ENCODE measurements at places on chromosomes 7 and 10.

DNA sequence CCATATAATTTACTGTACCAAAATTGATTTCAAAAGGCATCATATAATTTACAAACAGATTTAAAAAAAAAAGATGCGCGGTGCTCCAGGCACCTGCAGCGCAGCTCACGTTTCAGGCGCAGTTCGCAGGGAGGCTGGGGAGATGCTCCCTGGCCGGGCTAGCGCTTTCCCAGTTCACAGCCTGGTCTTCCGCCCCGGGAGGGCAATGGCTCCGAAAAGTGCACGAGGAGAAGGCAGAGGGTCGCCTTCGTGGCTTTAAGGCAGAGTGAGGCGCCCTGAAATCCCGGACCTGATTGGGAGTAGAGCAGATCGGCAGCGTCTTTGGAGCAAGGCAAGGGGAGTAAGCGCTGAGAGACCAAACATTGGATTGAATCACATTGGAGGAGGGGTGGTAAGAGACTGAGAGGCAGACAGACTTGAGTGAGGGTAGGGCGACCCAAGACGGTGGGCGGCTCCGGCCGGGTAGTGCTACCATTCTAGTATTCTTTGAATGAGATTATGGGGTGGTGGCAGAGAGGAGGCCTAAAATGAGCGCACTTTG lies 1.5 kb downstream of the NEUROG3 start:
- DNase-seq: no peak

DNA sequence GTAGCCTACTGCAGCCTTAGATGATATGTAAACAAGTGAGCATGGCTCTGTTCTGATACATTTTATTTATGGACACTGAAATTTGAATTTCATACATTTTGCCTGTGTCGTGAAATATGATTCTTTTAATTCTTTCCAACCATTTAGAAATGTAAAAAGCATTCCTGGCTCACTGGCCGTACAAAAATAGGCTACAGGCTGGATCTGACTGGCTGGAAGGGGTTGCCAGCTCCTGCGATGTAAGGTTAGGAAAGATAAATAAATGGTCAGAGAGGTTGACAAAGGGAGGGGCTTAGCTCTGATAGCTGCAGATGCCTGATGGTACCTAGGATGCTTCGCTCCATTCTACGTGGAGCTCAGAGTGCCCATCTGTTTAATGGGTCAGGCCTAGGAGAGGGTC lies 3.4 kb downstream of the ADCYAP1R1 start:
- DNase-seq: no peak

DNA sequence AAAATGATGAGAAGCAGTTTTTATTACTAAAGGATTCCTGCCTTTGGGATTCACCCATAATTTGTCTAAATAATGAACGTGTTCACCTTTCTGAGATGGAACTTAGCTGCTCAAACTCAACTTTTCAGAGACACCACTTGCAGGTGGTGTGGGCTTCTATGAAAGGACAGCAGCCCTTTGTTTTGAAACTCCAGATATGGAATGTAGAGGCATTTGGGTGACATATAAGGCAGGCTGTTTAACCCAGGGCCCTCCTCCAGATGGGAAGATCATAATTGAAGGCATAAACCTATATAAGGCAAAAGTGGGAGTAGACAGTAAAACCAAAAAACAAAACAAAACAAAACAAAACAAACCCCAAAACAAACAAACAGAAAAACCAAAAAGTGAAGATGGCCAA lies 11.9 kb upstream of the HUS1 start:
- DNase-seq: no peak

- DNase-seq: no peak
These were observed 95.6 kb downstream of the ST7 start for GRCh38 chr7:117048882-117049281.

DNA sequence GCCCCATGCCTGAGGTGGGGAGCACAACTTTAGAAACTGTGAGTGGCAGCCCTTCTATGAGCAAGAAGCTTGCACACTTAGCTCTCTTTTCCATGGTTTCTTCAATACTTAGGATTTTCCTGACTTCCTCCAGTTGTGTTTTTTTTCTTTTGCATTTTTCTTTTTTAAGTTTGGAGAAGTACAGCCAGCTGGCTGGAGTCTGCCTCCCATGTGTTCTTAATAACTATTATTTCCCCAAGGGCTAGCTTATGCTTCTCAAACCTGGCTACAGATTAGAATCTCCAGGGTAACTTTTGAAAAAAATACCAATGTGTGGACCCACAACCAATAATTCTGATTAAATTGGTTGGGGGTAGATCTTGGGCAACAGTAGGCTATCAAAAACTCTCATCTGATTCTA lies 37.4 kb upstream of the MEOX2 start:
- DNase-seq: no peak

- no peak for DNase-seq
These were observed 53.6 kb downstream of the PIK3AP1 start for GRCh38 chr10:96666741-96667140.

DNA sequence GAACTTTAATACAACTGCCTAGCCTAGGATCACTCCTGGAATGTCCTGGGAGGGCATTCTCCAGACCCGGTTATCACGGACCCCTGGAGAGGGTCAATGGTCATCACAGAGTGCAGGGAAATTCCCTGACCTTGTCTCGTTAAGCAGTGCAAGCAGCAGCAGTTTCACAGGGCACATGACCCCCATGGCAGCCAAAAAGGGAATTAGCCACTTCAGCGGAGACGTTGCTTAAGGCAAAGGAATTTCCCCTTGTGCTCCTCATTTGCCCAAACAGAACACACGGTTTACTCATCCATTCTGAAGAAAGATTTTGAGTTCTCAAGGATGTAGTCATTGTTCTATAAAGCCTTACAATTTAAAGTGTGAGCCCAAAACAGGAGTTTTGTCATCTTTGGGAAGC lies 260.3 kb downstream of the SNX13 start:
- DNase-seq: no peak

GRCh38 chr10:78362406-78363022 lies 328.9 kb downstream of the RPS24 start:
- DNase-seq: no peak

GRCh38 chr10:20313665-20314064 lies 497.4 kb downstream of the PLXDC2 start:
- DNase-seq: no peak

GRCh38 chr10:12473491-12473890 lies 124.1 kb downstream of the CAMK1D start:
- no peak for DNase-seq

DNA sequence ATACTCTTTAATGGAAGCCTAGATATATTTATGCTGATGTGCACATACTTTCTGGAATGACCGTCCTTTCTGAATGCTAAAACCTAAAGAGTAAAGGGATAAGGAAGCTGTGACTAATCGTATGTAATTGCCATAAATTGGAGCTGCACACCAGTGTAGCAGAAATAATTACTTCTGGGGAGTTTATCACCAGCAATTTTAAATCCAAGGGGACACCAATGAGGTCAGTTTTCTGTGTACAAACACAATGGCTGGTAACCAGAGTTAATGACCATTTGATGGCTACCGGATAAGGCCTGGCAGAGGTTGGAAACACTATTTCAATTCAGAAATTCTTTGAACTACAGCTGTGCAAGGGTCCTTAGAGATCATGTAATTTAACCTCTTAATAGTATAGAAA lies 670.1 kb downstream of the REEP3 start:
- no peak for DNase-seq

- DNase-seq: no peak
These were observed 563.9 kb upstream of the ADARB2 start for GRCh38 chr10:2301227-2301626.

DNA sequence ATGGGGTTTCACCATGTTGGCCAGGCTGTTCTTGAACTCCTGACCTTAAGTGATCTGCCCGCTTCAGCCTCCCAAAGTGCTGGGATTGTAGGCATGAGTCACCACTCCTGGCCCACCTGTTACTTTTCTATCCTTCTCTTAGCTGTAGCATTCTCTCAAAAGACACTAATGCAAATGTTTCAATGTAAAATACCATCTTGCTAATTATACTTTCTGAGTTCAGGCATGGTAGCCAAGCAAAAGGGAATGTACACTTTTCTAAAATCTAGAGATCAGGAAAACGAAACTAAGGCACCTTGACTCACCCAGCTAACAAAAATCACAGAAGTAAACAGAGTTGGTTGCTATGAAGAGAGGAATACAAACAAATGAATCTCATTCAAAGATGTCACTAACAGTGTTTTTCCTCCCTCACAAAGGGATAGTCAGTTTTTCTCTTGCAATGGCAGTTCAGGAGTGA lies 401.0 kb upstream of the NRP1 start:
- no peak for DNase-seq

DNA sequence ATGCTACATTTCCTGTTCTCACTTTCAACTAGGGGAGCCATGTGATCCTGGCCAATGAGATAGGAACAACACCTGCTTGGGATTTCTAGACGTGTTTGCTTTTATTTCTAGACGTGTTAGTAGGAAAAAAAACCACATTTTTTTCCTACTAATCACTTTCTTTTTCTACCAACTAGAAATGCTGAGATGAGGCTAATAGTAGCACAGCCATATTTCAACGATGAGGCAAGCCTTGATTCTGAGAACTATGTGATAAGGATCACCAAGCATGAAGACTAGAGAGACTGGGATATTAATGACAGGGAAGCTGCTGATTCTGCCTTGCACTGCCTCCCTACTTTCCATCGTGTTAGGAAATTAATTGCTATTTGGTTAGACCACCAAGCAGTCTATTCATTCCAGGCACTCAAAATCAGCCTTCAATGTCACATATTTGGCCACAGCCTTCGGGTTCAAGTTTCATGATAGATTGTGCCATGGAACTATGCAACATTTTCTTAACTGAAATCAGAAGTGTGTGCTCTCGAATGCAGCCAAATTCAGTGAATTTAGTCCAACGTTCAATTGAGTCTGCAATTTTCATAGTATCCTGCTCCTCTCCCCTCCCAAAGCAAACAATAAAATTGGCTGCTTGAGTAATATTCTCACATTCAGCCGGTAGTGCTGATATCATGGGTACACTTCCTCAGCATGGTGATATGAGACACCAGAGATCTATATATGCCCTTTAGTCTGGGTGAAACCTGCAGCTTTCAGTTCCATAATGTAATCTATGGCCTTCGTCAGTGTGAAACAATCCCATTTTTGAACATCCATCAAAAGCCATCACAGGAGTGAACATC lies 98.1 kb downstream of the GPR37 start:
- DNase-seq: no peak

DNA sequence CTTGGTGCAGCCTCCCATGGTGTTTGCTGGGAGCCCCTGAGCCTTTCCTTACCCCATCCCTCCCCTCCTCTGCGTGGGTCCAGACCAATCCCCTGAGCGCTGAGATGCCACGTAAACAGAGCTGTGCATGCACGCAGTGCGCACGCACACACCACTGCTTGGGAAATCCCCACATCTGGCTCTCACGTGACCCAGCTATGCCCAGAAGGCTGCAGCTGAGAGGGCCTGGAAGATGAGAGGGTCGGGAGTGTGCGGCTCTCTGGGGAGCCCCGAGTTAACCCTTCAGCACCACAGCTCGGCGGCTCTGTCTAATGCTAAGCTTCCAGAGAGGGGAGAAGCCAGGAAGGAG lies 177.2 kb downstream of the SH3PXD2A start:
- peak; percentile 84 for DNase-seq

- no peak for DNase-seq
These were observed 77.3 kb upstream of the RPA3 start for GRCh38 chr7:7795630-7796121.

DNA sequence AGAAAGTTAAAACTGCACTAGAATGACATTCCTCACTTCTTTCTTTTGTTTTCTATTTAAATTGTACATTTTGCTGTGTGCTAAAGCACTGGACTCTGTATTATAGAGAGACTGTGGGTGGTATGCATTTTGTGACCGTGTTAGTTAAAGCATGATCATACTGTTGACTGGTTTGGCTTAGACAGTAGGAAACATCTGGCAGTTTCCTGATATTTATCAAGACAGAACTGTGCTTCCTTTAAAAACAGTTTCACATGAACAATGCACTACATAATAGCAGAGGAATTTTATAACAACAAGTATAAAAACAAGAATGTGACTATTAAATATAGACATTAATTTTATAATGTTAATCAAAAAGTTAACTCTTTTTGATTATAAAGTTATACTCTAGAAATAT lies 23.1 kb downstream of the GNG11 start:
- no peak for DNase-seq

- DNase-seq: no peak
These were observed 84.1 kb downstream of the CTBP2 start for GRCh38 chr10:125076121-125076825.

- DNase-seq: no peak
These were observed 200.9 kb upstream of the AOAH start for GRCh38 chr7:36925207-36925606.
